ENCODE measurements at places on chromosomes 6 and 20. TPM values are rescaled to one million over a fixed set of nuclear protein-coding genes. Genes with fewer than 3 reads are reported as not detected.

Gene OPN5
- not detected for total RNA-seq

Gene HMGA1
- total RNA-seq, result 749 TPM

Gene ARG1
- not detected for total RNA-seq

Gene UST
- 8.5 TPM for total RNA-seq

Gene RNF144B
- 1.1 TPM for total RNA-seq

Gene MLN
- not detected for total RNA-seq

Gene DLK2
- 0.86 TPM for total RNA-seq

Gene CST3
- total RNA-seq, result 421 TPM

Gene BHLHE23
- not detected for total RNA-seq

Gene TNFRSF6B
- 261 TPM for total RNA-seq

Gene LGSN
- not detected for total RNA-seq

Gene TUBB2B
- 11.0 TPM for total RNA-seq

Gene LY6G6C
- total RNA-seq, result not detected

Gene LTB
- total RNA-seq, result not detected

Gene GMPR
- 4.4 TPM for total RNA-seq

Gene COMMD7
- 35.8 TPM for total RNA-seq

Gene HCK
- total RNA-seq, result not detected

Gene POM121L2
- total RNA-seq, result not detected

Gene BTN3A1
- total RNA-seq, result 27.6 TPM

Gene KIF6
- 1.4 TPM for total RNA-seq

Gene PRELID3B
- total RNA-seq, result 35.7 TPM

Gene BEND6
- total RNA-seq, result 4.3 TPM

Gene VWA7
- total RNA-seq, result not detected

Gene C6orf120
- 53.9 TPM for total RNA-seq

Gene IL17F
- not detected for total RNA-seq
